ENCODE measurements at places on chromosomes 6 and 20. TPM values are rescaled to one million over a fixed set of nuclear protein-coding genes. Genes with fewer than 3 reads are reported as not detected.

PNPLA1 gene
- total RNA-seq = not detected

TRIM10 gene
- total RNA-seq = not detected

BCAS1 gene
- not detected for total RNA-seq

CRISP3 gene
- not detected for total RNA-seq

OLIG3 gene
- 0.27 TPM for total RNA-seq

FERMT1 gene
- 15.8 TPM for total RNA-seq

All from GM23338 (cell line).